Ascending aorta (tissue), 2 donors: ENCODE measurements at places on chromosomes 7 and 10. TPM values are rescaled to one million over a fixed set of nuclear protein-coding genes. Genes with fewer than 3 reads are reported as not detected.

DNA sequence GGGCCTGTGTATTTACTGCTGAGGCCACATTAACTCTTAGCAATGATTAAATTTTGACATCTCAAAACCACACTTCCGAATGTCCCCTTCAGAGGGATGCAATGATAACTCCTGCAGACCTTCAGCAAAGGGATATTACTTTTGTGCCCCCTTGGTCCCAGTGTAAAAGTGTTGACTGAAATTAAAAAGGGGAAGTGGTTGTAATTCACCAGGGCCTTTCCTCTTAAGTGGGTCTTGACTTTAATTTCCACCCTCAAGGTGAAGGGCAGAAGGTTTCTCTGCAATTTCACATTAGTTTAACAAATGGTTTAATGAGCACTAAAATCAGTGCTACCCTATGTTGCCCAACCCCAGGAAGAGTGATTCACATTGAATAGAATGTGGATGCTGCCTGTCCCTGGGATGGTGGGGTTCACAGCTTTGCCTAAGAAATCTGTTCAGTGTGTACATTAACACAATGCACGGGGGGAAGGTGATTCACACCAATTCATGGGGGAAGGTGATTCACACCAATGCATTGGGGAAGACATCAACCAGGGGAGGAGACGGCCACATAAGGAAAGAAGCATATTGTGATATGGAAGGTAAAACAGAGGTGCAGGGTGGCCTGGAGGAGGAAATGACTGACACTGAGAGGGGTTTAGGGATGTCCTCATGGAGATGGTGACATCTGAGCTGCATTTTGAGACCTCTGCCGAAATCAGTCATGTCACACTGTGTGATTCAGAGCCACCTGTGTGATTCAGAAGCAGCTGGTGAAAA lies 19.4 kb upstream of the TNS3 start:
- no peak for DNase-seq

- no peak for DNase-seq
Observed at GRCh38 chr7:77441046-77441445, 24.9 kb upstream of the GSAP start.

DNA sequence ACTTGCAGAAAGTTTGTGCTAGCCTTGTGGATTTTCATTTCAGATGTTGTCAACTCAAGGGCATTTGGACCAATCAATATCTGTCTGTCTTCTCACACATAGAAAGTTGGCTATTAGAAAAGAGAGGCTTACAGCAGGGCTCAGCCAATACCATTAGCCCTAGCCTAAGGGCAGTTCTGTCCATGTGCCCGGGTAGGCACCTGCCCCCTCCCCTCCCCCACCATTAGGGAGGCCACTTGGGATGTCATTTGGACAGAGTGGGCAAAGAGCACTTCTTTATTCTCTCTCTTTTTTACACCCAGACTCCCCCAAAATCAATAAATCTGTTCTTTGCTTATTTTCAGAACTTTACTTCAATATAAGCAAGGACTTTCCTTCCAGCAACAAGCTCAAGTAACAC lies 188.5 kb upstream of the MKI67 start:
- DNase-seq = peak; percentile 15

GRCh38 chr10:91006001-91006751 lies 85.3 kb upstream of the ANKRD1 start:
- DNase-seq = no peak

DNA sequence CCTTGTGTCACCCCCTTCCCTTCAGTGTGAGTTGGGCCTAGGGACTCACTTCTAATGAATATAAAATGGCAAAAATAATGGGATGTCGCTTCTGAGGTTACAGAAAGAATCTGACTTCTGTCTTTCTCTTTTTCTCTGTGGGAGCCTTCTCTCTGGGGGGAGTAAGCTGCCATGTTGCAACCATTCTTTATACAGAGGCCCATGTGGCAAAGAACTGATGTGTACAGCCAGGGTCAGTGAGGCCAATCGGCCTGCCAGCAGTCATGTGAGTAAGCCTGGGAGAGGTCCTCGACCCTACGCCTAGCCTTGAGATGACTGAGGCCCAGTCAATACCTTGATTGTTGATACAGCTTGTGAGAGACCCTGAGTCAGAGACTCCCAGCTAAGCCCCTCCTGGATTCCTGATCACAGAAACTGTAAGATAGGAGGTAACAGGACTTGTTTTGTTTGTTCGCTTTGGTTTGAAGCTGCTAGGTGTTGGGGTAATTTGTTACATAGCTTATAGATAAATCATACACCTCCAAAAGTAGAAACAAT lies 1.7 kb downstream of the TCAF1 start:
- DNase-seq = no peak

DNA sequence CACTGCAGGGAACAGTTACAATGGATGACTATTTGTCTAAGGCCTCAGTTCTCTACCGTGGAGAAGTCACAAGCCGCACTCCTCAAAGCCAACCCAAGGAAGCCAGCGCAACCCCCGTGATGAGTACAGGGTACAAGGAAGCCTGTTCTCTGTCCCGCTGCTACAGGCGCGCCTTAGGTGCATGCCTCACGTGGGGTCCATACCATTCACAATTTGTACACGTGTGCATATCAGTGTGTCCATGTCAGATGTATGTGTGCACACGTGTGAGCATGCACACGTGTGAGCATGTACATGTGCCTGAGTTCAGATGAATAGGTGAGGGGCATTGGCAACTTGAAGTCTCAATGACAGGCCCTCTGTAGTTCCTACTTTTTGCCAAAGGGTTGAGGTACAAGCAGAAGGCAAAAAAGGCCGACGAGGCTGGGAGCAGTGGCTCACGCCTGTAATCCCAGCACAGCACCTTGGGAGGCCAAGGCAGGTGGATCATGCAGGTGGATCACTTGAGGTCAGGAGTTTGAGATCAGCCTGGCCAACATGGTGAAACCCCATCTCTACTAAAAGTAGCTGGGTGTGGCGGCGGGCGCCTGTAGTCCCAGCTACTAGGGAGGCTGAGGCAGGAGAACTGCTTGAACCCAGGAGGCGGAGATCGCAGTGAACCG lies 62.8 kb downstream of the CTBP2 start:
- no peak for DNase-seq

DNA sequence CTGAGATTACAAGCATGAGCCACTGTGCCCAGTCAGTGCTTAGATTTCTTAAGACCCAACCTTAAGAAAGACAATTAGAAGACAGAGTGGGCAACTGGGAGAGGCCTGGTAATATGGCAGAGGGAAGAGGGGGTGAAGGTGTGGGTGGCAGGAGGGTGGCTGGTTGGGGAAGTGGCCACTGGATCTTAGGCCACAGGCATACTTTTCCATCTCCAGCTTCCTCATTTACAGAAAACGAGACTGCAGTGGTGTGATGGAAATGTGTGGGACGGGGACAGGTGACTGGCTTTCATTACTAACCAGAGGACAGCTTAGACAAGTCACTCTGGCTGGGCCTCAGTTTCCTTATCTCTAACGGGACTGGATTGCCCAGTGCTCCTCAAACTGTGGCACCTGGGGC lies 1.0 kb upstream of the FFAR4 start:
- DNase-seq = no peak

DNA sequence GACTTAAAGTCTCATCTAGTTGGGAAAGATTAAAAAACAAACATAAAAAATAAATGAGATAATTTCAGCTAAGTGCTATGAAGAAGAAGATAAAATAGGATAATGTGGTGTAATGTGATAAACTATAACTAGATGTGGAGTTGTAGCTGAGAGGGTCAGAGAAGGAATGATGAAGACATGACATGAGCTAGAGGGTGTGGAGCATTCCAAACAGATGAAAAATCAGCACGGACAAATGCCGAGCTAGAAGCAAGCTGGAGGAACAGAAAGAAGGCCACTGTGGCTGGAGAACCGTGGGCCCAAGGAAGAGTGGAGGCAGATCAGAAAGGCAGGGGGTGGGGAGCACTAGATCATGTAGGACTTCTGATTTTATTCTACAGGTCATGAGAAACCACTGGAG lies 70.6 kb downstream of the CDK6 start:
- DNase-seq = no peak

The CRCP gene
- total RNA-seq = 129 TPM

The RAB19 gene
- total RNA-seq = not detected

The TAS2R41 gene
- not detected for total RNA-seq

The BICC1 gene
- total RNA-seq = 9.3 TPM

- DNase-seq = no peak
Observed at GRCh38 chr7:134694299-134694698, 47.6 kb downstream of the BPGM start.

DNA sequence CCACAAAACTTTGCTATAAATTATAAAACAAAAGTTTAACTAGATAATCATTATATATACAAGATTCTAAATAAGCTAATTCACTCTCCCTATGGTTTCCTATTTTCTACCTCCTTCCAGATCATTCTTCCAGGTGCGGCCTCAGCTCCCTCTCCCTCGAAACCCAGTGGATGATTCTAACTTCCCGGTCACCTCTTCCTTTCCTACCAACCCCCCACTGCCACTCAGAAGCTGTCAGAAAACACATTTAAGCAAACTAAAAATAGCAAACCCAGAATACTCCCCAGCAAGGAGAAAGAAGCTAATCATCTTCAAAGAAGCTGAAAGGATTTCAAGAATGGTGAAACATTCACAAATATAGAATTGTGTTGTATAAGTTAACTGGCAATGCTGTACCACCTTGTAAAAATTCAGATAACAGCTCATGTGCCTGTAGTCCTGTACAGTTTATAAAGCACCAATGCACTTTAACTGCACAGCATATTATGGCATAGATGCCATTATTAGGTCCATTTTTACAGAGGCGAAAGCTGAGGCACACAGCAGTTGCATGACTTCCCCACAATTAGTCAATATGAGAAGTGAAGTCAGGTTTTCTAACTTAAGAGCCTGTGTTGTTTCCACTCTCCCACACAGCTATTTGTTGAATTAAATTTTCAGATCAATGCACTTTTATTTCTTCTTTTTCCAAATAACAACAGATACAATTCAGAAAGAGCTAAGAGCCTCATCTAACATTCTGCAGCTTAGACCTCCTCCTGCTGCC lies 13.7 kb upstream of the DNTT start:
- no peak for DNase-seq

DNA sequence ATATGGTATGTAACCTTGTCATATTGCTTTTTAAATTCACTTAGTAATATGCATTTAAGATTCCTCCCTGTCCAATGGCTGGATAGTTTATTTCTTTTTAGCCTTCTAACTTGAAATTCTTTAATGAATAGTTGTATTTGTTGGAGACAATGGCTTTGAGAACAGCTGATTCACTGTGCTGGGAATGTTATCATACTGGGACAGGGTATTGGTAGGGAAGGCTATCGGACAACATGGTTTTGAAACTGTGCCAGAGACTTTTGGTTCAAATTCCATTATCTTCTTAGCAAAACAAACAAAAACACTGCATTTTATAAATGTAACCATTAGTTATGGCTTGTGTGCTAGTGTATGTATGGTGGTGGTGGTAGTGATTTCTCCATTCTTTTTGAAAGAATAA lies 517.1 kb upstream of the ANKRD30A start:
- DNase-seq = no peak

- no peak for DNase-seq
Observed at GRCh38 chr7:52917982-52918578, 117.4 kb upstream of the POM121L12 start.

GRCh38 chr10:125455855-125456254 lies 227.1 kb downstream of the TEX36 start:
- no peak for DNase-seq

DNA sequence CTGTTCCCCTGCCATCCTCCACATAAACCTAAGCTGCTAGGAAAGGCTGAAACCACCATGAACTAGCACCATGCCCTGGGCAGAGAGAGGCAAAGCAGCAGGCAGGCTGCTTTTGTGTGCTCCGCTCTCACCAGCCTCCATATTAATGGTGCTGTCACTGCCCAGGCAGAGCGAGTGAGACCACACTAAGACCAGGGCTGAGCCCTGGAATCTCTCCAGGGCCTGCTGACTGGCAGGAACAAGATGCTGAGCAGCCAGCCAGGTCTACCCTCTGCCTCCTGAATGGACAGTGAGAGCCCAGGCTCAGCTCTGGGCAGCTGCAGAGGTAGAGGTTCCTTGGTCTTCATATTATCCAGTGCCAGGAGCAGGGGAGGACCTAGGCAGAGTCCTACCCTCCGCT lies 1.6 kb upstream of the CRHR2 start:
- no peak for DNase-seq

DNA sequence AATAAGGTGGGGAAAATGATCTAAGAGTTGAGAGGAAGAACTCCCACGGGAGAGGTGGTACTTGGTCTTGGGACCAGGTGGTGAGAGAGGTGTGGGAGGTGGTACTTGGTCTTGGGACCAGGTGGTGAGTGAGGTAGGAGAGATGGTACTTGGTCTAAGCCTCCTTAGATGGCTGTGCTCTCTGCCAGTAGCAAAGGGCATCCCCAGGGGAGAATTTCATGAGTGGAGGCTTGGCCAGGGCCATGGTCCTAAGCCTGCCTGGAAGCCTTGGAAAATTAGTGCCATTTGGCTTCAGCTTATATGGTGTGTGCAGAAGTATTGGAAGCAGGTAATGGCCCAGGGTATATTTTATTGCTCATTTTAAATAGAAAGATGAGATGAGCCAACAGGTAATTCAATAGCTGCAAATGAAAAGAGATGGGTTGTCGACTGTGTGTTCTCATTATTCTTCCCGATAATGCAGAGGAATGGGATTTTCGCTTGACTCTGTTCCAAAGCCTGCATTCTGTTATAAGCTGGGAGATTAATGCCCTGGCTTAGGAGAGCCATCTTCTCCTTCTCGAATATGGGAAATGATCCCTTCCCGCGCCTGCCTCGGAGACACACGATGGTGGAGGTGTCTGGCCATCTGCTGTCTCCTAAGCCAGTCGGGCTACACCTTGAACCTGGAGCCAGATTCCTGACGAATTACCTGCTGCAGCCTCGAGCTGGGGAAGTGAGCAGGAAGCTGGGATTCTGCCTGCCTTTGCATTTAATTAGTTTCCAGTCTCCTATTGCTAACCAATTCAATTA lies 287.8 kb downstream of the GALNT17 start:
- no peak for DNase-seq

DNA sequence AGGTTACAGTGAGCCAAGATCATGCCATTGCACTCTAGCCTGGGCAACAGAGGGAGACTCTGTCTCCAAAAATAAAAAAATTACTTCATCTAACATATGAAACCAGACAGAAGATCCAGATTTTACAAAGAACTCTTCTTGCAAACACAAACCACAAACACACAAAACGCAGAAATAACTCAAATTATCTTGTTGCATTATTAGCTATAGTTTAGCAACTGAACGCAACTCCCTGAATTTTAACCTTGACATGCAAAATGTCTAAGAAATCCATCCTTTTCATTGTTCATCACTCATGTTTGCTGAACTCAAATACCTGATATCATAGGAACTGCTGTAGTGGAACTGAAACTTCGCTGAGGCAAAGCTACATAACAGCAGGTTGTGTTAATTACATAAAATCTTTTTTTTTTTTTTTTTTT lies 64.1 kb downstream of the MICU1 start:
- no peak for DNase-seq

DNA sequence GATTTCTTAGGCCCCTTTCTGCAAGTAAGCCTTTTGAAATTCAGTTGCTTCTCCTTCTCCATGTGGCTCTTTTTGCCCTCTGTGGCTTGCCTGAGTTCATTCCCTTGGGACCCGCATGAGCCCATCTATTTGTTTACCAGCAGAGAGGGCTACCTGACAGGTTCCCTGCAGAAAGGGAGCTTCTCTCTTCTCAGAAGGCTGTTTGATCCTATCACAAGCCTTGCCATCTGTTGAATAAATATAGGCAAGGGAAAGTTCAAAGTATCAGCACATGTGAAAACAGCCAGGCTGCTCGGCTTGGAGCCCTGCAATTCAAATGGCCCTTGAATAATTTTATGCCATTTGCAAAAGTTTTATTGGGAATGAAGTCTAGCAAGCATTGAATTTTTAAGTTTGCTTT lies 720.2 kb upstream of the FZD8 start:
- DNase-seq = no peak
